Effector memory CD4-positive, alpha-beta T cell (primary cell): ENCODE measurements at places on chromosomes 11 and 22.

DNA sequence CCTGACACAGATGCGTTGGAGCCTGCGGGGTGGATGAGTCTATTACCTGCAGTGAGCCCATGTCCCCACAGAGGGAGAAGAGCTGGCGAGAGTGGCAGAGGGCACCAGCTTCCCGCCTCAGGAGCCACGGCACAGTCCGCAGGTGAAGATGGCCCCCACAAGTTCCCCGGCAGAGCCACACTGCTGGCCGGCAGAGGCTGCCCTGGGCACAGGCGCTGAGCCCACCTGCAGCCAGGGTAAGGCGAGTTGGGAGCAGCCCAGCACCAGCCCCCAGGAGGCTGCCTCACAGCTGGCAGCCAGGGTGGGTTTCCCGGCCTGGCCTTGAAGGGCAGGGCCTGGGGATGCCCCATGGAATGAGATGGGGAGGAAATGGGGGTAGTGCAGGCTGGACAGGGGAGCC lies 5.2 kb upstream of the SUSD2 start:
- no peak for DNase-seq

DNA sequence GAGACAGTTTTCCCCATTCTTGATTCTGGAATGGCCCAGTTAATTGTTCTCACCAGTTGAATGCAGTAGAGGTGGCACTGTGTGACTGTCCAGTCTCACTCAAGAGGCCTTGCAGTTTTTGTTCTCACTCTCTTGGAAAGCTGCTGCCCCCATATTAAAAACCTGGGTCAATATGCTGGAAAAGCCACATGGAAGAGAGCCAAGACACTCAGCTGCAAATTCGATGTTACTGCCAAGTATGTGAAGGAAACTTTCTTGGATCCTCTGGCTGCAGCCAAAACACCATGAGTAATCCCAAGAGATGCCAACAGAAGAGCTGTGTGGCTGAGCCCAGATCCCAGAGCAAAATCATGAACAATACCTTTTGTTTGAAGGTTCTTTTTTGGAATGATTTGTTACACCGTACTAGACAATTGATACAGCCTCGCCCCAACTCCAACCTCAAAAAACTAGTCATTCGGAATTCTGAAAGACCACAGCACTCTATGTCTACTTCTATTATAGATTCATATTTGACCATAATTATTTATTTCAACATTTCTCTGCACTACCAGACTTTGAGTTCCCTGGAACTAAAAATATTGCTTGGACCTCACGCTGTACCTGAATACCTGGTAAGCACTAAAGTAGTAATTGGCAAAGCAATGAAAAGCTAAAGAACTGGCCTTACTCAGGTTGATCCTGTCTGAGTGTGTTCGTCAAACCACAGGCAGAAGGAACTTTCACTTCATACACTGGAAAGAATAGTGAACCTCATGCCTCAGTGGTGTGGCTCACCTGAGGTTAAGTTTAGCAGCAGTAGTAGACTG lies 378.8 kb downstream of the ETS1 start:
- DNase-seq: no peak

DNA sequence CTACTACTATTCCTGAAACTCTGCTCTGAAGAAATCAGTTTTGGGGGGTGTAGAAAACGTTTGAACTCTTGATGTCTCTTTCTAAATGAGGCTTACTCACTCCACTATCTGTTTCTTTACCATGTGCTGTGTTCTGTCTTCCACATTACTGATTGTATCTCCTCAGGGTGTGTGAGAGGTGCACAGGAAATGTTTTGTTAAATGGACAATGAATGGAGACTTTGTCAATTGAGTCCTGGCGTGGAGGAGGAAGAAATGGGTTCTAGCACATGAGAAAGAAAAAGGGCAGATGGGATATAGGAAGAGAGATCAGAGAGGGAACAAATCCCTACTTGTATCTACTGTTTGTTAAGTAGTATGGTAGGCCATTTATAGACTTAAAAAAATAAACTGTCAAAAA lies 577.1 kb upstream of the CCDC90B start:
- DNase-seq: no peak

DNA sequence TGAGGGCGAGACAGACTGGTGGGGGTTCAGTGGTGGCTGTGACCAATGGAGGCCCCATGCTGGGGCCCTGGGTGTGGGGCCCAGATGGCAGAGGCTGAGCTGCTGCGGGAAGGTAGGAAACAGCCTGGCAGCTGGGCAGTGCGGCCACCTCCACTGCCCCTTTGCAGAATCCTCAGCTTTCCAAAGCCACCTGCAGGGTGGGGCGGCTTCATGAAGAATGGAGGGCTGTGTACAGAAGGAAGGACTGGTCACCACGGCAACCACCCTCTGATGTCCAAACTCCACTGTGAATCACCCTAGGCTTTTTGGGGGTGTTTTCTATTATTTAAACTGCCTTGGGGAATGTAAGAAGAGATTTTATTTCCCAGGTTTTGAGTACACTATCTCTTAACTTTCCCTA lies 166.3 kb upstream of the NAV2 start:
- no peak for DNase-seq

GRCh38 chr11:99268886-99269285 lies 248.1 kb downstream of the CNTN5 start:
- DNase-seq: no peak

DNA sequence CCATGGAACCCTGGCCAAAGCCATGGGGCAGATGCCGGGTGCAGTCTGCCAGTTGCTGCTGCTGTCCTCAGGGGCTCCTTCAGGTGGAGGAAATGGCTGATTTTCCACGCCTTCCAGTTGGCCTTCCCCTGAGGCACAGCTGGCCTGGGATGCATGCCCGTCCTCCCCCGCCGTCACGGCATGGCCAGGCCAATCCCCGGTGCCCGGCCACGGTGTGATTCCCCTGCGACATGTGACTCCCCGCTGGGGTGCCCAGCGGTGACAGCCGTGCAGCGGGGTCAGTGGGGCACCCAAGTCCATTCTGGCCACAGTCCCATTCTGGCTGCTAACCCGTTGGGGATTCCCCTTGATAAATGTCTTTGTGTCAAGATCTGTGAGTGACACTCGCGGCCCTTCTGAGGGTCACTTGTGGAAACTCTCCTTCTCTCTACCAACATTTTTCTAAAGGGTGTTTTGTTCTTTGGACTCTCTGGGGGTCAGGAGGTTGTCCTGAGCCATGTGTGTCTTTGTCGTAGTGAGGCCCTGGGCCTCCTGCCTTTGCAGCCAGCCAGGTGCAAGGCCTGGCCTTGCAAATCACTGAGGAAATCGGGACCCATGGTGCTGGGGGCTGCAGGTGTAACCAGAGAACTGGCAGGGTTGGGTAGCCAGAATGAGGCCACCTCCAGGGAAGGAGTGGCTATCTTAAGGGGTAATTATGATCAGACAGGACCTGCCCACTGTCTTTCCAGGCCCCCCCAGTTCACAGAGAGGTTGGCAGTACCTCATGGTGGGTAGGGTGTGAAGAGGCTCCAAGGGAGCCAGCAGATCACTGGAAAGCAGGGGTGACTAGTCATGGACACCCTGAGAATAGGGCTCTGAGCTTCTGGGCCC lies 37.1 kb downstream of the KCNQ1OT1 start:
- DNase-seq: no peak

DNA sequence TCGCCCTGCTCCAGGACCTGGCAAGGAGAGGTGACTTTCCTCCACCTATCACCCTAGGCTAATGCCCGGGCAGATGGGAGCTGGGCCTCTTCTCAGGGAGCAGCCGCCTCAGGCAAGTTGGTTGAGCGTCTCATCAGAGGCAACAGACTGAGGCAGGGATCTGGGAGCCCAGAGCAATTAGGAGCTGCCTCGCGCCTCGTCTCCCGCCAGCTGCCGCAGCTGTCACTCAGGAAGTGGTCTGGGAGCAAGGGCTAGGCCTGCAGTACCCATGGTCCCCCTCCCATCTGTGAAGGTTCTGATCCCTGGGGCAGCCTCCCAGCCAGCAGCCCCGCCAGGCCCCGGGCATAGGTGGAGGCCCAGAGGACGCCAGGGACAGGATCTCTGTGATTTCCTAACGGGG lies 4.6 kb upstream of the CABP7 start:
- no peak for DNase-seq

DNA sequence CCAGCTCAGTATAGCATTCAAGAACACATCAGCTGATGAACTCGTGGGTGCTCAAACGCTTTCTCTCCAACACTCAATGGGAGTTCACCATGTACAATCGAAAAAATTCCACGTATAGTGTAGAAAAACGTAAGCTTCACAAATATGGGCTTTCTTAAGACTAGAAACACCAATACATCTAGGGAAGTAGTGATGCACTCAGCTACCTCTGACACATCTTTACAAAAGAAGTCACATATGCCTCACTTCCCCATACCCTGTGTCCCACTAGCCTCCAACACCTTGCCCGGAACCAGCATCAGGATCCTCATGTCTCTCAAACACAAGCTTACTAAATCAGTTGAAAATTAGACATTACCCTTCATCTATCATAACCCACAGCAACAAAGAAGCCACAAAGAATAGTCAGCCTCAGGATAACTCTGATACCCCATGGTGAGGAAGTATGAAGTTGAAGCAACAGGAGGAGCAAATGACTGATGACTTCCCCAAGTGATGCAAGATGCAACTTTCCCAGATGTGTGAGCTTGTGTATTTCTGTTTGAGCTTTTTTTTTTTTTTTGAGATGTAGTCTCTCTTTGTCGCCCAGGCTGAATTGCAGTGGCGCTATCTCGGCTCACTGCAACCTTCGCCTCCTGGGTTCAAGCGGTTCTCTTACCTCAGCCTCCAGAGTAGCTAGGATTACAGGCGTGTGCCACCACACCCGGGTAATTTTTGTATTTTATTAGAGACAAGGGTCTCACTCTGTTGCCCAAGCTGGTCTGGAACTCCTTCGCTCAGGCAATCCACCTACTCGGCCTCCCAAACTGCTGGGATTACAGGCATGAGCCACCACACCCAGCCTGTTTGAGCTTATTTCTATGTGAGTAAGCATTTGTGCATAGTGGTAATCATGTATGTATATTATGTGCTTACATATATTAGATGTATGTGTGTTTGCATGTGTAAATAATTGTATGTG lies 8.5 kb upstream of the DENND5A start:
- DNase-seq: no peak

GRCh38 chr11:8283100-8283464 lies 19.4 kb upstream of the LMO1 start:
- no peak for DNase-seq

- no peak for DNase-seq
Observed at GRCh38 chr22:44918925-44919392, 90.8 kb downstream of the PHF21B start.

- no peak for DNase-seq
Observed at GRCh38 chr11:3191586-3192324, 26.6 kb upstream of the OSBPL5 start.

DNA sequence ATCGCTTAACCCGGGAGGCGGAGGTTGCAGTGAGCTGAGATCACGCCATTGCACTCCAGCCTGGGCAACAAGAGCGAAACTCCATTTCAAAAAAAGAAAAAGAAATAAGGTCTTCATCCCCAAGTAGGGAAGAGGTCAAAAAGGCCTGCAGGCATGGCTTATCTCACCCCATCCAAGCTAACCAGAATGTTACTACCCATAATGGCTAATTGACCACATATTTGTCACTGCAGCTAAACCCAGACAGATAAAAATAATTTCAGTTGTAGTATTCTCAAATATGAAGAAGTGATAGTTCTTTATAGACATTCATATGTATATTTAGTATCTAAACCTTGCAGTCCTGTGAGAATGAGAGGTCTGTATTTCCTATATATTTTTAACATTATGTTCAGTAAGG lies 17.8 kb downstream of the PIWIL4 start:
- DNase-seq: no peak

- DNase-seq: no peak
Observed at GRCh38 chr11:71133946-71134345, 118.4 kb downstream of the SHANK2 start.

DNA sequence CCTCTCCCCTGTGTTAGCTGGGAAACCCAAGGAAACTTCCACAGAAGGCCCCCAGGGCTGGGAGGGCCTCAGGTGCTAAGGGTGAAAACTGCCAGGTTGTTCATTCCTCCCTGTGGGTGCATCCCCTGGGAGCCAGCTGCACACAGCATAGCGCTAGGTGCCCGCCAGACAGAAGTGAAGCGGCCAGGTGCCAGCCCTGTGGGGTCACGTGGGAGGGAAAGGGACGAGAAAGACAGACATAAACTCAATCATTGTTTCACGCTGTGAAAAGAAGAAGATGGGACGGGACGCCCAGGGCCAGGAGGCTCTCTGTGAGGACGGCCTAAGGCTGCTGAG lies 31.6 kb upstream of the HMOX1 start:
- DNase-seq: no peak

- no peak for DNase-seq
Observed at GRCh38 chr11:101445761-101446160, 138.0 kb downstream of the TRPC6 start.

GRCh38 chr11:1224491-1225385 lies 1.9 kb downstream of the MUC5B start:
- DNase-seq: no peak

DNA sequence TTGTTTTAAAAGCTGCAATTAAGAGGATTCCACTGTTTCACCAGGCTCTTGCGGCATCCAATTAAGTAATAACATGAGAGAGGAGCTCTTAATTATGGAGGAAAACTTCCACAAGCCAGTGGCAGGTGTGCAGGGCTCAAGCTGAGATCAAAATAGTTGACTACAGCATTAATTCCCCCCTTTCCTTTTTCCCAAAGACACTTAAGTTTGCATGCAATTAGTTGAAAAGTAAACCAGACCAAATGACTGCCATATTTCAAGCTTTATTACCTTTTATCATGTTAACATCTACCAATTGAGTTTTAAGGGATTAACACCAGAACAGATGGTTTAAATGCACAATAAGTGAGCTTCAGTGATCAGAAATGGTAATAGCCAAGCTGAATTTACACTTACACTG lies 32.1 kb downstream of the FAM168A start:
- no peak for DNase-seq

GRCh38 chr11:3016861-3017260 lies 24.7 kb upstream of the NAP1L4 start:
- DNase-seq: no peak

DNA sequence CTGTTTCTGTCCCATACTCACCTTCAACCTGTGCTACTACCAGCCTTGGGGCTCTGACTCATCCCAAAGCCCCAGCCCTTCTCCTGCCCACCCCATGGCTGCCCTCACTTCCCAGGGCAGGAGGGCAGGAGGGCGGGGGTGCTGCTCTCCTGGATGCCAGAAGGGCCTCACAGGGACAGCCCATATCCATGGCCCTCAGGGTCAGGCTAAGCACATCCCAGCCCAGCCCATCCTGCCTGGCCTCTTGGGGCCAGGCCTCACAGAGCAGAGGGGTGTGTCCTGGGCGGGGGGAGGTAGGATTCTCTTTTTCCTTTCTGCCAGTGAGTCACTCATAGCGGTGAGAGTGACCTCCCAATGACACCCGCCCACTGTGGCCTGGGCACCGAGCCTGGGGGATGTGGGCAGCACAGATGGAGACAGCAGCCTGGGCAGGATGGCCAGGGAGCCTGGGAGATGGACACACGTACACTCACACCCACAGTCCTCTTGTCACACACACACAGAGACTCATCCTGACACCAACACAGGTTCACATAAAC lies 2.4 kb downstream of the LTBP3 start:
- DNase-seq: no peak

DNA sequence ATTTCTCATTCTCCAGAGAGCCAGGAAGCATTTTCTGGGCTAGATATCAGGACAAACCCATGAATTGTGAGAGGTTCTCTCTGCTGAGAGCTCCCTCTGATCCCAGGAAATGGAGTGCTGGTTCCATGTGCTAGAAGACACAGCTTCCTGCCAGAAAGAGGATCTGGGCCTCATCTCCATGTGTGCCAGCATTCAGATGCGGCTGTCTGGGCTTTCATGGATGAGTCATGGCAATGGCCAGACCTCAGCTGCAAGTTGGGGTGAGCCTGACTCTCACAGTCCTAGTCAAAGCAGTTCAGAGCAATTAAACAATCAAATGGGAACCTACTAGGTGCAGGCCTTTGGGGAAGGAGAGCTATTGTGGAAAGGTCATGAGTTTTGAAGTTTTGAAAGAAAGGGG lies 82.3 kb upstream of the EED start:
- DNase-seq: no peak
